GM12878 (cell line): ENCODE measurements at places on chromosomes 1 and 21.

DNA sequence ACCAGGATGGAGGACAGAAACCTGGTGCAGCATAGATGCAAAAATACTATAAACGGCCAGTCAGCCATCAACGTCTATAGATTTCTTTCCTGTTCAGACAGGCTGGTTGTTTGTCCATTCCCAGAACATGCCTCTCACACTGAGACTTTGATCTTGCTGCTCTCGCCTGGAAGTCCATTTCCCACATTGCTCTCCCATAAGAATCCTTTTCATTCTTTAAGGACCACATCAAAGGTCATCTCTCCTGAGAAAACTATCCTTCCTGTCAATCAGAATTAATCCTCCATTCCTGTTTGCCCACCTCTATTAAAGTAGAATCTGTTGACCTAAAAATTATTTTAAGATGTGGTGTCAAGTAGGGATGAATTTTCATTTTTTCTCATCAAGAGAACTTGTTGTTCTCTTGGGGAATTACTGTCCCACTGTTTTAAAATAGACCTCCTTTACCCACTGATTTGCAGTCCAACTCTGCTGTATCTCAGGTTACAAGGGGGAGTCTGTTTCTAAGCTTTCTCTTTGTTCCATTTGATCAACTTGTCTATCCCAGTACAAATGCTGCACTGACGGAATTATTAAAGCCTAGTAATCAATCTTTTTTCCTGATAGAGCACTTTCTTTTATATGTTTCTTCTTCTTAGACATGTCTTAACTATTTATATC, 172.7 kb downstream of the PATJ start:
- H3K27ac ChIP-seq, result no peak overlapping the region
- H3K4me1 ChIP-seq, result no peaks in the 10 kb centered on the region
- H3K36me3 ChIP-seq, result no peaks in the 10 kb centered on the region
- no peak for DNase-seq
- H3K4me3 ChIP-seq, result no peak overlapping the region

DNA sequence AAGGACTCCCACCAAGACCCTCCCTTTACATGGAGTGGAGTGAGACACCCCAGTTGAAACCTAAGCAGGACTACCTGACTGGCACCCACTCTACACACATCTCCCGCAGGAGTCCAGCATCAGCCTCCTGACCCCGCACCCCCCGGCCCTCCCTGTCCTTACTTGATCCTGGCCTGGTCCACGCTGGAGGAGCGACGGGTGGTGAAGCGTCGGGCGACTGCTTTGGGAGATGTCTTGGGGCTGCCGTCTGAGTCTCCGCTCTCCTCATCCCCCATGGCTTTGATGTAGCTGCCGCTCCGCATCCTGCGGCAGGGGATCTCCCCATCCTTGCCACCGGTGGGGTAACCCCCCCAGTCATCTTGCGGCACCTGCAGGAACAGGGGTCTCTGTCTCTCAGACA, 29.5 kb downstream of the DLGAP3 start:
- no peak for DNase-seq
- no peaks in the 10 kb centered on the region for H3K4me1 ChIP-seq
- H3K36me3 ChIP-seq, result no peaks in the 10 kb centered on the region
- no peak overlapping the region for H3K27ac ChIP-seq
- peaks cover 8% of the 10 kb centered on the region; the same call in 1 of the 2 replicates for H3K27me3 ChIP-seq

DNA sequence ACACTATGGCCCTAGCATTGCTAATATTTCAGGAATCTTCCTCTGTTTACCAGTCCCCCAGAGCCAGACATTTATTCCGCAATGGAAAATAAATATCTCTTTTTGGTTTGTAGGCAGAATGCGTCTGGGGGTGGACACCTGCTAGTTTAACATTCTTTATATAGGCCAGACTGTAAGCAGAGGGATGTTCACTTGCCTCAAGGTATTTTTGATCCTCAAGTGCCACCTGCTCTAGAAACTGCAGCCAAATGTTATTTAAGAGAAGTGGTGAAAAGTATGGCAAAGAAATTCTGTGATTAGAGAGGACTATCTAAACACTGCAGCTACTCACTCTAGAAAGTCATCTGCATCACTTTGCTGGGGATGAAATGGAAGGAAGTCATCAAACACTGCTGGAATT, 164.7 kb downstream of the NEGR1 start:
- no peak overlapping the region for H3K4me3 ChIP-seq
- H3K4me1 ChIP-seq, result no peaks in the 10 kb centered on the region
- no peaks in the 10 kb centered on the region for H3K36me3 ChIP-seq
- H3K27me3 ChIP-seq, result no peaks in the 10 kb centered on the region

DNA sequence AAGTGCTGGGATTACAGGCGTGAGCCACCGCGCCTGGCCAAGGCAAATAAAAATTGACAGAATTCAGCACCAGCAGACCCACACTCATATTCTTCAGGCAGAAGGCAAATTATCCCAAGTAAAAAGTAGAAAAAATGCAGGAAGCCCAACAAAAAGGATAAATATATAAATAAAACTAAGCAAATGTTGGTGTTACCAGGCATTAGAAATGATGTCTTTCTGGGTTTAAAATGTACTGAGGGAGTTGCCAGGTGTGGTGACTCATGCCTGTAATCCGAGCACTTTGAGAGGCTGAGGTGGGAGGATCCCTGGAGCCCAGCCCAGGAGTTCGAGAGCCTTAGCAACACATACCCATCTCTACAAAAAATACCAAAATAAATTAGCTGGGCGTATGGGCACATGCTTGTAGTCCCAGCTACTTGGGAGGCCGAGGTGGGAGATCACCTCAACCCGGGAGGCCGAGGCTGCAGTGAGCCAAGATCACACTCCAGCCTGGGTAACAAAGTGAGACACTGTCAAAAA, 6.3 kb downstream of the INTS11 start:
- no peak overlapping the region for H3K27ac ChIP-seq
- H3K4me3 ChIP-seq, result no peak overlapping the region
- DNase-seq, result no peak
- peaks cover 3% of the 10 kb centered on the region; the same call in 1 of the 2 replicates for H3K36me3 ChIP-seq
- no peaks in the 10 kb centered on the region for H3K27me3 ChIP-seq

DNA sequence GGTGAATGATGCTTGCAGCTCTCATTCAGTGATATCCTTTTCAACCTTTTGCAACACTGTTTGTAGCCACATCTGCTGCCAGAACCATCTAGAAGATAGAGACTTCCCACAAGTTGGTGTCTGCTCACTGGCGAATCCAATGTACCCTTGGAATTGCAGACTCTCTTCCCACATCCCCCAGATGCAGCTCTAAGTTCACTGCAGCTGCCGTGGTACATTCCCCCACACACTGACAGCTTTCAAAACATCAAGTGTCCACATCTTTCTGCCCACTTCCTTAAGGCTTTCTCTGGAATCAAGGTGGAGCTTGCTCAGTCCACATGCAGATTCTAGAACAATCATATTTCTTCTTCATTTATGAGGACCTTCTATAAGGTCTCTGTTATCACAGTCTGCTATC, 99.2 kb downstream of the PLPPR4 start:
- no peaks in the 10 kb centered on the region for H3K27me3 ChIP-seq
- H3K27ac ChIP-seq, result no peak overlapping the region
- no peak for DNase-seq
- H3K4me1 ChIP-seq, result no peaks in the 10 kb centered on the region
- no peak overlapping the region for H3K4me3 ChIP-seq
- H3K36me3 ChIP-seq, result no peaks in the 10 kb centered on the region

DNA sequence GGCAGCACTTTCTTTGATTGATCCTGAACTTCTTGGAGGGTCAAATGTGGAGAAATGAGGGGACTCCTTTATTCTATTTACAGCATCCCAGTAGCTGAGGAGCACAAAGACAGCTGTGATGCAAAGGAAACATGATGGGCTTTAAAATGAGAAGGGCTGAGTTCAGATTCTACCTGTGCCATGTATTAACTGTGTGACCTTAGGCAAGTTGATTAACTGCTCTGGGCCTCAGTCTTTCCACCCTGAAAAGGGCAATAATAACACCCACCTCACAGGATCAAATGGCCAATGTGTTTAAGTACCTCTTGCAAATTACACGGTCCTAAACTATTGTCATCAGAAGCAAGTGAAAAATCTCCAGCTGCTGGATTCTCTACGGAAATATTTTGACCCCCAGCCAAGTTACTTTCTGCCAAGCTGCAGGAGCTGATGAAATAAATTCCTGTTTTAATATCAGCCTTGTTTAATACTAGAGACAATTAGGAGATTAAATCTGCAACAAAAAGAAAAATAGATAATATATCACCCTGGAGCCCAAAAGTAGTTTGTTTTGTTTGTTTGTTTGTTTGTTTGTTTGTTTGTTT, 15.7 kb downstream of the TMEM81 start:
- DNase-seq, result no peak
- H3K36me3 ChIP-seq, result no peaks in the 10 kb centered on the region
- no peaks in the 10 kb centered on the region for H3K4me1 ChIP-seq
- H3K27me3 ChIP-seq, result no peaks in the 10 kb centered on the region
- H3K4me3 ChIP-seq, result no peak overlapping the region

DNA sequence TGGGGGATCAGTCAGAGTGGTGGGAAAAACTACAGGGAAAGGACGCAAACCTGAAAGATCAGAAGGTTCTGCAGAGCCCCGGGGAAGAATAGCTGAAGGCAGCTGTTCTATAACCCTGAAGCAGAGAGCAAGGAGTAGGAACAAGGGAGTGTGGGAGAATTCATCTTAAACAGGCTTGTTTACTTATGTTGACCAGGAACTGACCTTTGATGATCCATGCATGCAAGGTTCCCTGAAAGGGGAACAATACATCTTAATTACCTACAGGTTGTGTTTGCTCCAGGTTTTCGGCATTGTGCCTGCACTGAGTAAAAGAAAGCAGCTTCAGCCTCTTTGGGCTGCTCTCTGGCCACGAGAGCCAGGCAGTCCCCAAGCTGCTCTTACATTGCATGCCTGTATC, 18.7 kb upstream of the FAM43B start:
- H3K4me1 ChIP-seq, result no peaks in the 10 kb centered on the region
- H3K27ac ChIP-seq, result no peak overlapping the region
- no peak overlapping the region for H3K4me3 ChIP-seq
- no peak for DNase-seq
- no peaks in the 10 kb centered on the region for H3K36me3 ChIP-seq
